ENCODE measurements at places on chromosomes 2 and 18. TPM values are rescaled to one million over a fixed set of nuclear protein-coding genes. Genes with fewer than 3 reads are reported as not detected.

DNA sequence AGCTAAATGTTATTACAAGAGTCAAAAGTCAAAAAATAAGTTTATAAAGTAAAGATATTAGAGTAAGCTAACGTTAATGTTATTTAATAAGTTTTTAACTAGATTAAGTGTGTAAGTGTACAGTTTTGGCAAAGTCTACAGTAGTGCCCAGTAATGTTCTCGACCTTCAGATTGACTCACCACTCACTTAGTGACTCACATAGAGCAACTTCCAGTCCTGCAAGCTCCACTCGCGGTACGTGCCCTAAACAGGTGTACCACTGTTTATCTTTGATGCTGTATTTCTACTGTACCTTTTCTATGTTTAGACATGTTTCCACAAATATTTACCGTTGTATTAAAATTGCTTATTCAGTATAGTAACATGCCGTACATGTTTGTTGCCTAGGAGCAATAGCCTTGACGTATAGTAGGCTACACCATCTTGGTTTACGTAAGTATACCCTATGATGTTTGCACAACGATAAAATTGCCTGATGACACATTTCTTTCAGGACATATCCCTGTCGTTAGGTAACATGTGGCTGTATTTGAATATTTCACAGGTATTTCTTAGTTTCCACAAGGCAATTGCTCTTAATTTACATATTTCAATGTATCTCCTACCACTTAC is 1641.9 kb upstream of the PIK3C3 start:
- no peak for DNase-seq

- DNase-seq: peak; percentile 95
Observed at GRCh38 chr18:11849841-11850634, 1.2 kb upstream of the CHMP1B start.

GRCh38 chr18:73446502-73446901 is 578.7 kb upstream of the NETO1 start:
- DNase-seq: no peak

TMEM178A gene
- 0.69 TPM for total RNA-seq

IL1R1 gene
- 189 TPM for total RNA-seq

KIF1A gene
- total RNA-seq: 0.57 TPM

Data from posterior vena cava (tissue), 2 donors.